ENCODE measurements at places on chromosomes 7 and 10.

GRCh38 chr7:115010441-115010820 lies 88.5 kb downstream of the MDFIC start:
- DNase-seq, result no peak

GRCh38 chr7:134431815-134432214 lies 27.1 kb downstream of the AKR1B1 start:
- DNase-seq, result peak; percentile 7

GRCh38 chr10:32773105-32773504 lies 184.9 kb downstream of the ITGB1 start:
- no peak for DNase-seq

DNA sequence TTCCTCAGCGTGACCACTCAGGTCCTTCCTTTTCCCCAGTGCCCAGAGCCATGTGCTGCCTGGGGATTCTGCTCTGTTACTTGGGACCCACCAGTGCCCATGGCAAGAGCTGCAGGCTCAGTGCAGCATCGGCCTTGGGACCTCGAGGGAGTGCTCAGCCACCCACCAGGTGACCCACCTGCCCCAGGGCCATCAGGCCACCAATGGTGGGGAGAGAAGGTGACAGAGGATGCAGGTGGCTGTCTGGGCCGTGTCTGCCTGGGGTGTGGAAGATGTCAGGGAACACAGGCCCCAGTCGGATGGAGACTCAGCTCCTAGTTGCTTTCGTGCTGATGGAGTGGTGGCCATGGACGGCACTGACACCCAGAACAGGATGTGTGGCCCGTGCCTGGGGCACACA lies 104.7 kb upstream of the FAM20C start:
- DNase-seq, result no peak

DNA sequence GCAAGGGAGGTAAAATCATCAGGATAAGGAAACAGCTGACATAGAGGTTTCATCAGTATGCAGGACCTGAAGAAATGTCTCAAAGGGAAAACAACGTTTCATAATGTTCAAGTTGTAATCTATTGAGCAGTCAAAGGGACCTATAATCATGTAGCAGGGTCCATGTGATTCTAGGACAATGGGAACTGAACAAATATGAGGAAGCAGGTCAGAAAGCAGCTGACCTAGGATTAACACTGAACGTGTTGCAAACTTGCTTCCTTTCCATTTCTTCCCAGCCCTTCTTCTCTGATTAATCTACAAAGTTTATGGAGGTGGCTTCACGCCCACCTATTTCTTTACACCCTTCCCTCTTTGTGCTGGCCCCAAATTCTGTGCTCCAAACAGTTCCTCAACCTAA lies 256.9 kb upstream of the AKR1E2 start:
- DNase-seq, result no peak

- no peak for DNase-seq
These were observed 1.2 kb upstream of the COL1A2 start for GRCh38 chr7:94393246-94394108.

- no peak for DNase-seq
These were observed 9.7 kb upstream of the RASSF4 start for GRCh38 chr10:44949915-44950314.

GRCh38 chr7:16609842-16610450 lies 35.6 kb downstream of the ANKMY2 start:
- no peak for DNase-seq

DNA sequence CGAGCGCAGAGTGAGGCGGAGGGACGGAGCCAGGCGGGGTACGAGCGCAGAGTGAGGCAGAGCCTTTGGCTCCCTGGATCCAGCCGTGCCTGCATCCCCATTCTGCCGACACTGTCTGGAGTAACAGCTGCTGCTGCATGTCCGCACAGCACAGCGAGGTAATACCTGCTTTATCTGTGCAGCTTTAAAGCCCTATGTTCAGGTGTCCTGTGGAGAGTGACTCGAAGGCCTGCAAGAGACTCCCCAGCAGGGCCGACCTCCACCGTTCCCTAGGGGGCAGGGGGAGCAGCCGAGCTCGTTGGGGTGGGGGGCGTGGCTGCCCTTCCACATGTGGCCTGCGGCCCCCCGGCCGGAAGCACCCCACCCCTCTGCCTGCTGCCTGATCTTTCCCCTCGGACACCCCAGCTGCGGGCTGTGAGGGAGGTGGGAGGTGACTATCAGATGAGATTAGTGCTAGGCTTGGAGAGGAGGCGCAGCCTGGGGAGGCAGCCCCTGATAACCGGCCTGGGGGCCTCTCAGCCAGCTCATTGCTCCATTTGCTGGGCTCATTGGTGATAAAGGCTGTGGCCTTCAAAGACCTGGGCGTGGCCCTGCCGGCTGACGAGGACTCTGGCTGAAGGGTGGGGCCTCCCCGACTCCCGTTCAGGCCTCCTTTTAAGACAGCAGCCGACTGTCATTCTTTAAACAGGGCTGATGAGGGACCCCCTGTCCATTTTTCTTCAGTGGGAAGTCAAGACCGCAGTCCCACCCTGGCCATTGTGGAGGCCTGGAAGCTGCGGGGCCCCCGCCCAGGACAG lies 8.0 kb downstream of the VENTX start:
- DNase-seq, result peak; percentile 57

GRCh38 chr10:90872648-90873020 lies 860 bp downstream of the RPP30 start:
- no peak for DNase-seq

- no peak for DNase-seq
These were observed 297.0 kb upstream of the PITRM1 start for GRCh38 chr10:3469639-3470020.

DNA sequence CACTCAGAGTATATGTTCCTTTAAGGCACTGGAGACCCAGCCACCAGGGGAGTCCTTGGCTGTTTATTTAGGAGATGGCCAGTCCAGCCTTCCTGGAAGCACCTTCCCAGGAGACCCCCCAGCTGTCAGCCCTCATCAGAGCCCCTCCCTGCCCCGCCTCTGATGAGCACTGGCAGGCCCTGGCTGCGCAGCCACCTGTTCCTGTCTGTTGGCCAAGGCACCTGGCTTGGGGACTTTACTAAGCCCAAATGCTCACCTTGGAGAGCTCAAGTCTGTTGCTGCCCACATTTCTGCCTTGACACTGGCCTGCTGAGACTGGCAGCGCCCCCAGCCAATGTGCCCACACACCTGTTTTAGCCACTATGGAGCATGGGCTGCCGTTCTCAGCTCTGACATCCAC lies 124.7 kb downstream of the ELMO1 start:
- DNase-seq, result no peak

DNA sequence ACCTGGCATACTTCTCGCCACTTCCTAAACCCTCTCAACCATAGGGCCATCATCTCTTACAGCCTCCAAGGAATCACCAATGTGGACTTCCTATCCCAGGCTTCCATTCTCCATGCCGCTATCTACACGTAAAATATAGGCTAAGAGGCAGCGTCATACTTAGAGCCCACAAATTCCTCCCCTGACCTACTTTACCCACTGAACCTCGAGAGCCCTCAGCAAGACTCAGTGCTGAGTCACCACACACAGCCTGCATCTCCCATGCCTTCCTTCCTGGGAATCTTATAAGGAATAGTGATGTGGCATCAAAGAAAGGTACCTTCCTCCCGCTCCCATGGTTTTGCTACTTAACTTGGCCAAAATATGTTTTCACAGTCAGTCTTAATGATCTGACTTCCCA lies 435.6 kb upstream of the NFE2L3 start:
- no peak for DNase-seq

DNA sequence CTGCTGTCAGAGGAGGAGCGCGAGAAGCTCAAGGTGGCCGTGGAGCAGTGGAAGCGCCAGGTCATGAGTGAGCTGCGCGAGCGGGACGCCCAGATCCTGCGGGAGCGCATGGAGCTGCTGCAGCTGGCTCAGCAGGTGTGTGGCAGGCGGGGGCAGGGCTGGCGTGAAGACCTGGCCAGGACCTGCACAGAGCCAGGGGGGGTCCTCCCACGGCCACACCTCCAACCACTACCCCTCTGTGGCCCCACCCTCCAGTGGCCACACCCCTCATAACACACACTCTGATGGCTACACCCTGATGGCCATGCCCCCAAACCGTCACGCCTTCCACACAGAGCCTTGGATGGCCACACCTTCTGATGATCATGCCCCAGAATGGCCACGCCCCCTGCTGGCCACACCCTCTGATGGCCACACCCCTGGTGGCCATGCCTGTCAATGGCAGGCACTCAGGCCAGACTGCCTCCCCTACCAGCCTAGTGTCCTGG lies 23.4 kb upstream of the DPYSL4 start:
- peak; percentile 69 for DNase-seq

DNA sequence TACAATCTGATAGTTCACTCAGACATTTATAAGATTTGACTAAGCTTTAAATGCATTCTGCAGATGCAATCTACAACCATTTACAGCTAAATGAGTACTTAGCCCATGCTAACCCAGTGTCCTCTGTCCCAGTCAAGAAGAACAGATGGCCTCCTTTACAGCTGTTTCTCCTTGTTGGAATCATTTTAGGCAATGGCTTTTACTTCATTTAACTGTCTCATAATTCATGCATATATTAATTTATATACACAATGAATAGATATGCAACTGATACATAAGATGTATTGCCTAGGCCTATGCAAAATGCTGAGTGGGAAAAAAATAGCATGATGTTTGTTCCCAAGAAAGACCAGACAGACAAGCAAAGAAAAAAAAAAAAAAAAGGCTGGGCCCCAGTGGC lies 82.2 kb downstream of the TSPAN12 start:
- no peak for DNase-seq

- no peak for DNase-seq
These were observed 5.3 kb upstream of the ARHGAP19 start for GRCh38 chr10:97297556-97298222.

GRCh38 chr10:129706081-129706480 lies 239.0 kb downstream of the MGMT start:
- DNase-seq, result no peak

GRCh38 chr10:124642088-124642710 lies 102.0 kb downstream of the FAM53B start:
- DNase-seq, result no peak

DNA sequence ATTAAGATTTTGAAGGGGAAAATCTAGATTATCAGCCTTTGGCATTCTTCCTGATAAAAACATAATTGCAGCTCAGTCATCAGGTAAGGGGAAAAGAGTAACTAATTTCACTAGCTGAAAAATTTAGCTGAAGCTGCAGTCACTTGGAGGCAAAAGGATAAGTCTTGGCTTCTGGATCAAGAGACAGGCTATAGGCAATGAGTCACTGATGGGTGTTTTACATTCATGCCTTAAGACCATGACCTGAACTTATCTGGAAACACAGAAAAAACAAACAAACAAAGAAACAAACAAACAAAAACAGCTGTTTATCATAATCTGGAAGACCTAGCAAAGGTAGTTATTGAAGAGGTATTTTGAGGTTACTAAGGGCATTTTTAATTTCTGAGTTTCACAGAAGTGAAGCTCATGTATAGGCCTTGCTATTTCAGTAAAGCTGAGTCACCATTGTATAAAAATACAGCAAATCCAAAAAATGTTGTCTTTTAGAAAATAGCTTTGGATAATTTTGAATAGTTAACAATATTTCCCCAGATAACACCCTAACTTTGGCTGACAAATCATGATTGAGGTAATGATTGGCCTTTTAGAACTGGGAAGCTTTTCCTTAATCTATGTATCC lies 40.3 kb downstream of the ZNF22 start:
- DNase-seq, result no peak

- DNase-seq, result no peak
These were observed 32.2 kb upstream of the ITGB8 start for GRCh38 chr7:20298486-20298901.

GRCh38 chr7:128818694-128819093 lies 11.5 kb upstream of the FLNC start:
- no peak for DNase-seq

- DNase-seq, result no peak
These were observed 29.4 kb downstream of the DKK1 start for GRCh38 chr10:52343439-52343838.

- no peak for DNase-seq
These were observed 202.5 kb upstream of the AHR start for GRCh38 chr7:17095931-17096330.

GRCh38 chr10:133373174-133374090 lies at the start of gene ECHS1:
TSS of gene ECHS1 (minus strand) at chr10:133373354. CDS start at chr10:133373333, 21 bp downstream.
- peak; percentile 84 for DNase-seq

DNA sequence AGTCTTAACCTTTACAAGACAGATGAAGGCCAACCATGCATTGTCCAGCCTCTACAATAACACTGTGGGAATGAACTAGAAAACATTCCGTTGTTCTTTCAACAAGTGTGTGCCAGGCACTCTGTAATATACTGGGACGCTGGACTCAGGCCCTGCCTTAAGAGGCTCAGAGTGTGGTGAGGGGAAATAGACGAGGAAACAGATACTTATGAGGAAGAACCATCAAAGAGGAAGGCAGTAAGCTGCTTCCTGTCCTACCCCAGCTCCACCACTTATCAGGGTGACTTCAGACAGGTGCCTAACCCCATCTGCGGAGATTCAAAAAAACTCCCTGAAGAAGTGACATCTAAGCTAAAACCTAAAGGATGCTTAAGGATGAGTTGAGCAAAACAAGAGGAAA lies 8.9 kb upstream of the TRIM8 start:
- no peak for DNase-seq

- DNase-seq, result no peak
These were observed 52.3 kb upstream of the ZNF33B start for GRCh38 chr10:42690449-42691360.

- DNase-seq, result no peak
These were observed 424.8 kb downstream of the MDFIC start for GRCh38 chr7:115346685-115347084.

DNA sequence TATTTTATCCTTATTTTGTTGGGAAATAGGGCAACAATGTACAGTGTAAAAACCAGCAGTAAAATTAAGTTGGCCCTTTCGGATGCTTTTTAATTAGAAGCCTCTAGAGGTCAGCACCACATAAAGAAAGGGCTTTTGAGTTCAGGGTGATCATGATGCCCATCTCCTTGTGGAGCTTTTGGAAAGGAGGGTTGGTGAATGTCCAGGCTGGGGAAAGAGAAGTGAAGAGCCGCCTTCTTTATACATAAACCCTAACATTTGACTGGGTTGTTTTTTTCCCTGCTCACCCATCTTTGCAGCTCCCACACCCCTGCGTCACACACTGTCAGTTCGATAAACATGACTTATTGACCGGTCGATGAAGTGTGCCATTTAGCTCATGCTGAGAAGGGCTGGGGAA lies 29.8 kb downstream of the MTURN start:
- DNase-seq, result peak; percentile 83

Data from SW480 (cell line).